Stimulated activated CD8-positive, alpha-beta memory T cell treated with anti-CD3 and anti-CD28 coated beads, Interleukin-15, amount 100 ng/mL, for 4 hours (primary cell): ENCODE measurements at places on chromosomes 7 and 10.

- no peak for DNase-seq
Measured at GRCh38 chr10:75470901-75471300, 39.5 kb downstream of the LRMDA start.

GRCh38 chr7:95817866-95818640 lies 45.7 kb downstream of the DYNC1I1 start:
- DNase-seq, result no peak

DNA sequence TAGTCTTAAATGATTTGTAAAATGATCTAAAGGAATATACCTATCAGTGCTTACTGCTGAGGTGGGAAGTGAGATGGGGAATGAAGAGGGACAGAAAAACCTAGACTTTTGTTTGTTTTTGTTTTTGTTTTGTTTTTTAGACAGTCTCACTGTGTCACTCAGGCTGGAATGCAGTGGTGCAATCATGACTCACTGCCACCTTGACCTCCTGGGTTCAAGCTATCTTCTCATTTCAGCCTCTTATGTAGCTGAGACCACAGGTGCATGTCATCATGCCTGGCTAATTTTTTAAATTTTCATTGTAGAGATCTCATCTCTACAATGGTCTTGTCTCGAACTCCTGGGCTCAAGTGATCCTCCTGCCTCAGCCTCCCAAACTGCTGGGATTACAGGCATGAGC lies 116.4 kb upstream of the SEM1 start:
- no peak for DNase-seq

DNA sequence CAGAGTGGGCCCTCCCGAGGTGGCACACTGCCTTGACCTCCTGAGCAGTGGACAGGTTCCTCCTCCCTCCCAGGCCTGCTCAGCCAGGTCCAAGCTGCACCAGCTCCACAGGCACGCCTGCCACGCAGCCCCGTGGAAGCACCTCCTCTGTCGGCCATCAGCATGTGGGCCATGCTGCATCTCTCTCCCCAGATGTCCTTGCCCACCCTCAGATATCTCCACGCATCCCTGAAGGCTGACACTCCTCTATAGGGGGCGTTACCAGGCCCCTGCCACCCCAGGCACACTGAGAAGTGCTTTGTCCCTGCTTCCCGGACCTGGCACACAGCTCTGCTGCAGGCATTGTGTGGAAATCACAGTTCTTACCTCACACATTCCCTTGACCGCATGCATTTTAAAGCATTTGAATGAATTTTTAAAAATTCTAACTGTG lies 598.5 kb downstream of the SDK1 start:
- no peak for DNase-seq

DNA sequence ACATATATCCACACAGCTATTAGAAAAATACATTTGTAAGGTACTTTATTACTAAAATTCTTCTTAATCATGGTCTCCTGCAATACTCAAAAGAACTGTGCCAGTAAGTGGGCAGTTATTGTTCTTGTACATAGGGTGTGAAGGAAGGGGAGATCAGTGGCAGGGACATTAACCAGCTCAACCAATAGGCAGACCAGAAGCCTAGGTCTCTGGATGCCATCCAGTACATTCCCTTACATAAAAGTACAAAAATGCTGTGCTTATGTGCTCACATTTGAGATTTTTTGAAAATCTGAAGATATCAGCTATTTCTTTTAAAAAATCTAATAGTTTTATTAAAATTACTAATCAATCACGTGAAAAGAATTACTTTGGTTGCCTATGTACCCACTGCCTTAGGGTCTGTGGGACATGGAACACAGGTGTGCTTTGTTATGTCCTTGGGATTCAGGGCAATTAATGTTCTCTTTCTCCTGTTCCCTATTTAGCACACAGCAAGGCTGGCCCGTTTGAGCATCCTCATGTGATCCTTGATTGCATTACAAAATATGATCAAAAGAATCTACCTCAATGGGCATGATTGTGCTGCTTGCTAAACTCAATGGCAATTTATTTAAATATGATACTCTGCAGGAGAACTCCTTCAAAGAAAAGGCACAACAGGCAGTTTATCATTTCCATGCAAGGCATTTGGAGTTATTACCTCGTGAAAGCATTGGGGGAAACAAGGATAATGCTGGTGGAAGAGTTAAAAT lies 22.7 kb downstream of the TWIST1 start:
- no peak for DNase-seq
